SHP77 treated with DMSO at 0.1 percent for 48 hours (cell line): ENCODE measurements at places on chromosomes 1 and 21.

DNA sequence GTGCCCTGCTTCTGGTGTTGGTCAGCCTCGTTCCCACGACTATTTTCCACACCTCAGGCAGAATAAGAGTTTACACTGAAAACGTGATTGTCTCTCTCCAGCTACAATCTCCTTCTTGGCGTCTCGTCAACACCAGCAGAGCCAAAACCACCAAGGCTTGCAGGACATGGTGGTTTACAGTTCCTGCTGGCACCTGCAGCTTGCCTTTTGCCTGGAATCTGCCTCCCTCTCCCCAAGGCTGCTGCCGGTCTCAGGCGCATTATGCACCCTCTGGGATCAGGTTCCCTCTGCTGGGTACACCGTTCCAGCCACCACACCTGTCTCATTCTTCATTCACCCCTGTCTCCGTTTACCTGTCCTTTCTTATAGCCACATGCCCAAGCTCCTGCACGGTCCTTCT is 315.9 kb downstream of the DSCAM start:
- no peak for DNase-seq

DNA sequence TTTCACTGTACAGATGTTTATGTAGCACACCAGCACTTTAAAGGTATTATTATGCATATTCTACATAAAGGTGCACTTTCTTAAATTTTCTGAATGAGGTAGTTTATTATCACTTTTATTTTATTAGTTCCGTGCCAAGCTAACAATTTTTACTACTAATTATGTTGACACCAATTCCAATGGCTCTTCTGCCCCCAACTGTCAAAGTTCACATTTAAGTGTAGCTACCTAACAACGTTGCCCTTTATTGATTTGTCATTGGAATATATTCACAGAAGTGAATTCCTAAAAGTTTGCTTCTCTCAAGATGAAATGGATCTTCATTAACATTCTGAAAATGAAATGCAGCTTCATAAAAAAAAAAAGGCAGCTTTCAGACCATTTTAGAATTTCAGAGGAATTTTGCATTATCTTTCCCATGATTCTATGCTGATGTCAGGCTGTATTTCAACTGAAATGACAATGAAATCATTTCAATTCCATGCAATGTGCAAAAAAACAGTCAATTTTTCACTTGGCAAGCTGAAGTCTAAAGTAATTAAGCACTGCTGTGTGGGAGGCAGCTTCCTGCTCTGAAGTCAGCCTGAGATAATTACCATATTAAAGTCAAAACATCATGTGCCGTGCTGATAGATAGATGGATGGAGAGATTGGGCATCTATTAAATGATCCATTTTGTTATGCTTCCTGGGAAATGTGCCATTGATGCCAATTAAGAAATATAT is 229.2 kb downstream of the TTLL7 start:
- no peak for DNase-seq

GRCh38 chr1:172220376-172220775 is 200.1 kb upstream of the C1orf105 start:
- peak; percentile 52 for DNase-seq

GRCh38 chr1:94884106-94884505 is 42.8 kb downstream of the CNN3 start:
- DNase-seq: no peak

DNA sequence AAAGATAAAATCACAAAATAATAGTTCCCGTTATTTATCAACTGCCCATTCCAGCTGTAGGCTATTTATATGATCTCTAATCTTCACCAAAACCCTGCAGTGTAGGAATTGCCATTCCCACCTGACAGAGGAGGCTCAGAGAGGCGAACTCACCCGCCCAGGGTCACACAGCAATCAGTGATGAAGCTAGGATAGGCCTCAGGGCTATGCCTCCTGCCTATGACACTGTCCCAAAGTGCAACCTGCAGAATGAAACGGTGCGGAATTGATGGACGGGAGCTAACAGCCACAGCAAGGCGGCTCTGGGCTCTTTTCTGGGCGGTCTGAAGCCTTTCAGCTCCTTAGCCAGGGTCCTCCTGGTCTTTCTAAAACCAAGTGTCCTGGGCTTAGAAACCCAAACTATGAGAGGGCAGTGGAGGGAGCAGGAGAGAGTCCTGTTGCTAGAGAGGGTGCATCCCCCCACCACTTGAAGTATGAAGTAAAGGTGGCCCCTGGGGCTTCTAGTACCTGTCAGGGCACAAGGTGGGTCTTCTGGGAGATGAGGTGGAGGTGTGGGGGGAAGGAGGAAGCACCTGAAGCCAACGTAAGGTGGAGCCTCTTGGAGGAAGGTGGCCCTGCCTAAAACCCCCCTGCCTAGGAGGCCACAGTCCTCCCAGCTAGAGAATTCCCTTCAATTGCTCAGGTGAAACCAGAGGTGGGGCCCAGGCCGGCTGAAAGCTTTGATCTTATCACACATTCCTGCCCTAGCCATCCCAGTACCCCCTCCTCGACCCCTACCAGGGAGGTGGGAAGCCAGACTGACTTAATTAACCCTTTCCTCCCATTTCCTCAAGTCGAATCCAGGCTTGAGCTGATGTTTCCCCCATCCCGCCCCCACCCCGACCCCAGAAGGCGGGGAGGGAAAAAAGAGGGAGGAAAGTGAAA is 14.8 kb downstream of the HSPG2 start:
- DNase-seq: no peak

DNA sequence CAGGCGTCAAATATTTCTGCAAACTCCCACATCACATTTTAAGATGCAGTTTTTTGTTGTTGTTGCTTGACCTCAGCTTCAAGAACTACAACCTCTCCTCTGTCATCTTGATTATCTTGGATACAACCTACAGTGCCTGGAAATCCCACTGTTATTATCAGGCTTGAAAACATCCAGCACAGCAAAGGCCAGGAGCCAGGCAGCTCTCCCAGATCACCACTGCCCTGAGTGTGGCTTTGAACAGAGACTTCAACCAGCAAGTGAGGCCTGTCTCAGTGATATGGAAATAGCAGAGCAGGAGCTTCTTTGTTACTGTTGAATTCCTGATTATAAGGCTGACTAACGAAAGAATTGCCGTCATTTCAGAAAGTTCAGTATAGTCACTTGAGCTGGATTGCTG is 28.5 kb downstream of the CCDC190 start:
- no peak for DNase-seq

DNA sequence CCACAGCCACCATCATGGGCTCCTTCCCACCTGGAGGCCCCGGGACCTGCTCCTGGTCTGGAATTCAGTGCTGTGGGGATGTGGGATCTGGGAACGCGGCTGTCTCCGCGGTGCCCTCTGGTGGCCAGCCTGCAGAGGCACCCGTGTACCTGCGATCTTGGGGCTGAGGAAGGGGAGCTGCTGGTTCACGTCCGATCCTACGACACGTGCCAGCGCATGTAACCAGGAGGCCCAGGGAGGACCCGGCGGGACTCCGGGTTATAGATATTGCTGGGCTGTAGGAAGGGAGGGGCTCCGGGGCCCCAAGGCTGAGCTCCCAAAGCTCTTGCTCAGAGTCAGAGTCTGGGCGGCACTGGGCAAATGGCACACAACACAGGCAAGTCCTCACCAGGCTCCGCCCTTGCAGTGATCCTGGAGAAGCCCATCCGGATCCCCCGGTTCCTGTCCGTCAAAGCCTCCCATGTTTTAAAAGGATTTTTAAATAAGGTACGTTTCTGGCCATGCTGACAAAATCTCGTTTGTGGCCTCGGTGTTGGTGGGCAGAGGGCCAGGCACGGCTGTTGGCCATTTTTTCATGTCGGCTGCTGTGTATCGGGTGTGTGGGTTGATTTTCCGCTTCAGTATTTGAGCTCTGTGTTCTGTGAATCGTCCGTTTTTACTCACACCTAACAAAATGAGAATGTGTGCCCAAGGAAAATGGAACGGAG is 20.1 kb downstream of the FAAP20 start:
- DNase-seq: peak; percentile 20

DNA sequence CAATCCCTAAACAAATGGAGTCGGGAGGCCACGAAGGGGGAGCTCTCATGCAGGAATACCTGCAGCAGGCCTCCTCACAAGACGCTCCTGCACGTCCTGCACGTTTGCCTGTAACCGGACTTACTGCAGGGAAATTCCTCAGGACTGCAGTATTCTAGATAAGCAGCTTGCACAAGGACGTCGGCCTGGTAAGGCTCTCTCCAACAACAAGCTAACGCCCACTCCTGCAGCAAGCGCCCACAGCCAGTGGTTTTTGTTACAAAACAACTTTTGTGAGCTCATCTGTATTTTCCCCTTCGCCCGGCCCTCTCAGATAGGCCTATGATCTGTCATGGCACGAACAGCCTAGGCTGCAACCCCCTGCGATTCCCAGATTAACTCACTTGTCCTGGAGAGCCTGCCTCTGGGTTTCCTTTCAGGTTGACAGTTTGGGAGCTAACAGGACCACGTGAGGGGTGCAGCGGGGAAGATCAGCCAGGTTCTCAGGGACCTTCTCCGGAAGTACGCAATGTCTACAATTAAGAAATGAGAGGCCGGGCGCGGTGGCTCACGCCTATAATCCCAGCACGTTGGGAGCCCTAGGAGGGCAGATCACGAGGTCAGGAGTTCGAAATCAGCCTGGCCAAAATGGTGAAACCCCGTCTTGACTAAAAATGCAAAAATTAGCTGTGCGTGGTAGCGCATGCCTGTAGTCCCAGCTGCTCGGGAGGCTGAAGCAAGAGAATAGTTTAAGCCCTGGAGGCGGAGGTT is 921 bp upstream of the MIB2 start:
- DNase-seq: no peak

DNA sequence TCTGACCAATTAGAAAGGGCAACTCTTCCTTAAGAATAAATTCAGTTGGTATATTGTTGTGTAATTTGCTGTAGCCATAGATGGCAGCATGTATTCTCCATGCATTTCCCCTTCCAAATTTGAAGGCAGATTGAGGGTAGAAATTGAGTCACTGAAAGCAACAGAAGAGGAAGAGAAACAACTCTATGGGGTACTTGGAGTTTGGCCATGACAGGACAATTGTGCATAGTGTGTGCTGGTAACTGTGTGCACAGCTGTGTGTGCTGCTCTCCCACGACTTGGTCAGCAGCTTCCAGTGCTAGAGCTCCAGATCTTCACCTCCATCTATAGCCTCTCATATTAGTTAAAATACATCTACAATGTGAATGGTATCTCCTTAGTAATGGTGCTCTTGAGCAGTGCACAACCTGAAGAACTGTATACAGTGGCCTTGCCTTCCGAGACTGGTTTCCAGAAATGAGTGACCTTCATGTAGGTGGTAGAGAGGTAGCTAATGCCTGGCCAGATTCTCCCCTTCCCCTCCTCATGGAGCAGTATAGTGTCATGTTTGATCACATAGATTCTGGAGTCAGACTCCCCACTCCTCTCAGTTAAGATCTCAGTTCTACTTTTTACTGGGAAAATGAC is 882 bp upstream of the FCAMR start:
- DNase-seq: no peak

- no peak for DNase-seq
Observed at GRCh38 chr1:23037081-23037740, 17.9 kb downstream of the KDM1A start.

GRCh38 chr1:82899017-82899416 is 1098.3 kb downstream of the ADGRL2 start:
- no peak for DNase-seq

GRCh38 chr1:44849575-44850132 is 6.6 kb upstream of the PTCH2 start:
- DNase-seq: no peak

DNA sequence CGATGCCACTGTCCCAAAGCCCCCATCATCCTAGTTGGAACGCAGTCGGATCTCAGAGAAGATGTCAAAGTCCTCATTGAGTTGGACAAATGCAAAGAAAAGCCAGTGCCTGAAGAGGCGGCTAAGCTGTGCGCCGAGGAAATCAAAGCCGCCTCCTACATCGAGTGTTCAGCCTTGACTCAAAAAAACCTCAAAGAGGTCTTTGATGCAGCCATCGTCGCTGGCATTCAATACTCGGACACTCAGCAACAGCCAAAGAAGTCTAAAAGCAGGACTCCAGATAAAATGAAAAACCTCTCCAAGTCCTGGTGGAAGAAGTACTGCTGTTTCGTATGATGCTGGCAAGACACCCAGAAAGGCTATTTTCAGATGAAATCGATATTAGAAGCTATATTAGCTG is 8.1 kb downstream of the RHOU start:
- no peak for DNase-seq

DNA sequence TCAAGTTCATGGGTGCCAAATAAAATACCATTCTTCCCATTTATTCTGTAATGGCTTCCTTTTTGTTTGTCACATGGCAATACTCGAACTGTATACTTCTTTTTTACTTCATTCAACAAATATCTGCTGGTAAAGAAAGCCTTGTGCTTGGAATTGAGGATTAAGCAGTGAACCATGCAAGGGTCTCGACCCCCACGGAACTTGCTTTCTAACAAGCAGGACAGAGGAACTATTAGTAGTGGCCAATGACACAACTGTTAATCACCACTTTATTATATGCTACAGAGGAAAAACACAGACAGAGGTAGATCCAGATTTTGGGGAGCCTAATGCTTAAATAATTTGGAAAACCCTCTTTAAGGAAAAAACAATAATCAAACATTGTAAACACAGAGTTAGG is 542.2 kb downstream of the DPYD start:
- no peak for DNase-seq

DNA sequence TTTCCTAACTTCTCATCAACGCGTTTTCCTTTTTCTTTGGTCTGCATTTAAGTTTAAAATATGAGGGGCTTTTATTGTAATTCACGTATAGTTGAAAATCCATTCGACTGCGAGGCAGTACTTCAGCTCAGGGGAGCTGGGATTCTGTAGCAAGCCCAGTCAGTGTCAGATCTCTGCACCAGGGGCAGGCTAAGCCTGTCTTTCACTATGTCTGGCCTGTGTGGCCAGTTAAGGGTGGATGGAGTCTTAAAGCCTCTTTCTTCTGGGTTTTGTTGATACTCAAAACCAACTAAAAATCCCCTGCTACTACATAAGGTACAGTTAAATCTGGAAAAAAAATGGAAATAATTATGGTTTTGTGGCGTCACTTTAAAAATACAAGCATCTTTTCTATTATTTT is 124.7 kb downstream of the TYW3 start:
- no peak for DNase-seq

DNA sequence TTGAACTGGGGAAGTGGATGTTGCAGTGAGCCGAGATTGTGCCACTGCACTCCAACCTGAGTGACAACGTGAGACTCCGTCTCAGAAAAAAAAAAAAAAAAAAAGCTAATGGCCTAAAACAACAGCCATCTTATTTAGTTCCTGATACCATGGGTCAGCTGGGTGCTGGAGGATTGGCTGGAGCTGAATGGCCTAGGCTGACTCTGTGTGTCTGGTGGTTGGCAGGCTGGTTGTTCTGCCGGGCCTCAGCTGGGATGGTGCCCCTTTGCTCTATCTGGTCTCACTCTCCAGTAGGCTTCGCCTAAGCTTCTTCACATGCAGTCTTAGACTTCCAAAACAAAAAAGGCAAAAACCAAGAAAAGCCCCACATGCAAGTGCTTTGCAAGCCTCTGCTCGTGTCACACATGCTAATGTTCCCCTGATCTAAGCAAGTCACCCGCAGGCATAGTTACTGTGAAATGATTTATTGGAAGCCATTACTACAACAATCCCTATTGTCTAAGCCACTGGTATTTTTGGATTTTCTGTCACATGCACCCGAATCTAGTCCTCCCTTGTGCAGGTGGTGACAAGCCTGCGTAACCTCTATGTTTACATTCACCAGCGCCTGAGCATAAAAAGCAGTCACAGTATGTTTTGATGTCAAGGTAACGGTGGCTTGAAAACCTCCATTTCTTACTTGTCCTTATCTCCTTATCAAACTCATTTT is 39.6 kb upstream of the KANK4 start:
- peak; percentile 81 for DNase-seq

GRCh38 chr1:94142022-94142421 is 21.1 kb upstream of the ABCA4 start:
- no peak for DNase-seq
